ENCODE measurements at places on chromosomes 1 and 21.

DNA sequence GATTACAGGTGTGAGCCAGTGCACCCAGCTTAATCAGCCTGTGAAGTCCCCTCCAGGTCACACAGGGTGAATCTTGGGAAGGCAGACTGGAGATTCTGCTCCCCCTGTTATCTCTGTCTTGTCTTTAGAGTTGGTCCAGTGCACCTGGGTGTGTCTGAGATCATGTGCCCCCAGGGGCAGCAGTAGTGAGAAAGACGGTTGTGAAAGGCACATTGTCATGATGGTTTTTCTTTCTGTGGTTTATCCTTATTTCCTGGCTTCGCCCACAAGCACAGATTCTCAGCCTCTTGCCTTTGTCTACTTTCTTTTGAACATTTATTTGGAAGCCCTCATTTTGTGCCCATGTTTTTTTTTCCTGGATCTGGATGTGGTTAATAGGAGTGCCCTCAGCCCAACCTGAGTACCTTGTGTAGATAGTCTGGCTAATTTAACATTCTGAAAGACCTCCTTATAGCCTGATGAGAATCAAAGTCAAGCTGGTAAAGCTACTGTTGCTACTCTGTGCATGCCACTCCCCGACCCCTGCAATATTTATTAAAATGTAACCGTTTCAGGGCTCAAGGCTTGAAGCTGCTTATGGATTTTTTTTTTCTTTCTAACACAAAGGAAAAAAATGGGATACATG lies 23.7 kb downstream of the UCK2 start:
- DNase-seq = no peak

DNA sequence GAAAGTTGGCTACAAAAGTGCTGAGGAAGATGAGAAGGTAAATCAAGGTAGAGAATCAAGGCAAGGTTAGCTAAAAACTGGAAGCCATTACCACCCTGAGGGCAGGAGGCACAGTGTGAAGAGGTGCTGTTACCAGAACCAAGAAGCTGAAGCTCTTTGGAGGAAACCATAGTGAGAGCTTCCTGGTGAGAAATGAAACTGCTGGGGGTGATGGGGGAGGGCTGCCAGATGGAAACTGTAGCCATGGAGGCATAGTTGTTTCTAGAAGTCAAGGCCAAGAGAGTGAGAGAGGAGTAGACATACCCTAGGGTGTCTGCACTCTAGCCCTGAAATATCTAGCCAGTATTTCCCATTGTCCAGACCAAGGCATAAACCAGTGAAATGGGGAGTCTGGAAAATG lies 28.7 kb downstream of the IFI44 start:
- no peak for DNase-seq

- no peak for DNase-seq
Measured at GRCh38 chr21:37932936-37933335, 16.7 kb upstream of the KCNJ6 start.

DNA sequence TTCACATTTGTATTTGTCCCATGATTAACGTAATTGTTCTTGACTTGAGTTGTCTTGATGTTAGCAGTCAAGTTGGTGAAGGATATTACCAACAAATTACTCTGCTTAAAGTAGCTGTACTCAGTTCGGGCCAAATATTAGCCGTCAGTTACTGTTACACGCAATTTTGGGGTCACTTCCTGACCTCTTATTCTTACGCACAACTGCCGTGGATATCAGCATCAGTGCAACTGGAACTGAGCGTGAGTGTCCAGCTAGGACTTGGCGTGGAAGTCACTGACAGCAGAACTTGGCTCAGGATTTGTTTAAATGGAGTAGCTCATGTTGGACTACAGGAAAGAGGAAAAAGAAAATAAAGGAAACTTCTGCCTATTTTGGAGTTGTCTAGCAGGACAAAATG lies 56.4 kb downstream of the ADAMTS1 start:
- no peak for DNase-seq

GRCh38 chr1:85093644-85094043 lies 45.3 kb upstream of the MCOLN3 start:
- no peak for DNase-seq

- no peak for DNase-seq
Measured at GRCh38 chr21:38847556-38847955, 41.8 kb downstream of the ETS2 start.

DNA sequence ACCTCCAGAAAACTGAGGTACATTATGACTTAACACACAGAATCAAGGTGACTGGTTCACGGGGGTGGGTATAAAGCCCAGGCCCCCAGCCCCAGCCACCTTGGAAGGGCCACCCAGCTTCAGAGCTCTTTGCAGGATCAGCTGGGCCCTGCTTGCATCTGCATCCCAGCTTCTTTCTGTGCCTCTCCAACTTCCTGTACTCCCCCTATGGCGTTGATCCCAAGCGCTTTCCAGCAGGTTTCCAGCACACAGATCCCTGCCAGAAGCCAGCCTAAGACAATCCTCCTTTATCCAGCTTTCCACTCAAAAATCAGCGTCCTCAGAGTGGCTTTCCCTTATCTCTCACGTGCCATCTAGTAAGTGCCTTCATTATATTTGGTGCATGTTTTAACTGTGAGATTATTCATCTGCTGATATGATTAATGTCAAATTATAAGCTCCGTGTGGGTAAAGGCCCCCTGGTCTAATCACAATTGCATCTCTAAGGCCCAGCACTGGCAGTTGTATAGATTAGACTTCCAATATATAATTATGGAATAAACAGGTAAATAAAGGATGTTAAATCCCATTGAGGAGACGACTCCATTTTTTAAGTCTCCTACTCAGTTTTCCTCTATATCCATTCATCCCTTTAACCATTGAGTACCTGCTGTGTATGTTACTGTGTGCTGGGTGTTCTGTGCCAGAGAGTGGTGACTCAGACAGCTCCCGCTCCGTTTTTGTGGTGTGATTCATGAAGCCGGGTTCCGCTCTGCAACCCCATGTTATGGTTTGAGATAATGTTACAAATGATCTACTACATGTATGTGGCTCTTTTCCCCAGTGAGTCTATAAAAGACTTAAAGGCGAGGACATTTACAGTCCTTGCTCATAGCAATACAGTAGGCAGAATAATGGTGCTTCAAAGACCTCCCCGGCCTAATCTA lies 387.6 kb downstream of the PCP4 start:
- DNase-seq = no peak

- no peak for DNase-seq
Measured at GRCh38 chr1:115251856-115252255, 86.2 kb downstream of the NGF start.

GRCh38 chr21:26888931-26889330 lies 43.7 kb upstream of the ADAMTS1 start:
- no peak for DNase-seq

- DNase-seq = no peak
Measured at GRCh38 chr21:38282921-38283320, 26.1 kb downstream of the KCNJ15 start.

GRCh38 chr1:27418326-27419185 lies 26.1 kb downstream of the GPR3 start:
- no peak for DNase-seq

DNA sequence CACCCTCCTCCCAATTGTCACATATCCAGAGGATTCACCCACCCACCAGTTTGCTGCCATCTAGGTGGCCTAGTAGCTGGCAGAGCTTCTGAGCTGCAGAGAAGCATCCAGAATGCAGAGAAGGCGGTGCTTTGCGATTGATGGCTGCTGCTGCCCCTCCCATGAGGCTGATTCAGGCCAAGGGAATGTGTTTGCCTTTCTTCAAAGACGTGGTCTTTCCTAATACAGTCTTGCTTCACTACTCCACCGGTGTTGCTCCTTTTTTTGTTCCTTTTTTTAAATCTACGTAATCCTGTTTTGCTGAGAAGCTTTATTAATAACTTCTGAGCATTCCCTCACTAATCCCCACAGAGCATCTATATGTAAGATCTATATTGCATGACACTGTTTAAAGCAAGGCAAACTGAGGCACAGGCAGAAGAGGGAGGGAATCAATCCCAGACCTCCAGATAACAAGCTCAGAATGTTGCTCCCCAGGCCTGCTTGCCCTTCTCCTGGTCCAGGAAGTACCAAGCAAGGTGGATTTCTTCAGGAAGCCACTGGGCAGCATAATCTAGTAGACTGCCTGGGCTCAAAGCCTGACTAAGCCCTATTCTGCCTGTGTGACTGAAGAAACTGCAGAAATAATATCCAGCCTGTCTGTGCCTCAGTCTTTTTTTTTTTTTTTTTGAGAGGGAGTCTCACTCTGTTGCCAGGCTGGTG lies 275.5 kb upstream of the FMN2 start:
- DNase-seq = no peak

- no peak for DNase-seq
Measured at GRCh38 chr21:43654806-43655489, 4.3 kb downstream of the HSF2BP start.

GRCh38 chr1:1433804-1434130 lies 1.7 kb upstream of the VWA1 start:
- DNase-seq = no peak

- no peak for DNase-seq
Measured at GRCh38 chr1:176330782-176331181, 123.7 kb upstream of the COP1 start.

- DNase-seq = no peak
Measured at GRCh38 chr1:88647249-88647645, 36.8 kb upstream of the PKN2 start.

- no peak for DNase-seq
Measured at GRCh38 chr1:14944471-14944985, 209.0 kb upstream of the TMEM51 start.

- no peak for DNase-seq
Measured at GRCh38 chr1:59393211-59394180, 96.6 kb downstream of the FGGY start.

DNA sequence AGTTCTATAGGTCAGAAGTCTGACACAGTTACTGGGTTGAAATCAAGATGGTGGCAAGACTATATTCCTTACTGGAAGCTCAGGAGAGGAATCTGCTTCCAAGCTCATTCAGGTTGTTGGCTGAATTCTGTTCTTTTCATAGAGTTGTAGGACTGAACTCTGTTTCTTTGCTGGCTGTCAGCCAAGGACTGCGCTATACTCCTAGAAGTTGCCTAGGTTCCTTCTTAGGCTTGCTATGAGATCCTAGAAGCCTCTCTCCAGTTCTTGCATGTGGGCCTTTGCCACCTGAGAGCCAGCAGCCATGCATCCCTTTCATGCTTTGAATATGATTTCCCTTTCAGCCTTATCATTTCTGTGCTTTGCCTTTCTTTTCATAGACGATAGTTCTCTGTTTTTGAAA lies 176.4 kb downstream of the RPS6KC1 start:
- no peak for DNase-seq

DNA sequence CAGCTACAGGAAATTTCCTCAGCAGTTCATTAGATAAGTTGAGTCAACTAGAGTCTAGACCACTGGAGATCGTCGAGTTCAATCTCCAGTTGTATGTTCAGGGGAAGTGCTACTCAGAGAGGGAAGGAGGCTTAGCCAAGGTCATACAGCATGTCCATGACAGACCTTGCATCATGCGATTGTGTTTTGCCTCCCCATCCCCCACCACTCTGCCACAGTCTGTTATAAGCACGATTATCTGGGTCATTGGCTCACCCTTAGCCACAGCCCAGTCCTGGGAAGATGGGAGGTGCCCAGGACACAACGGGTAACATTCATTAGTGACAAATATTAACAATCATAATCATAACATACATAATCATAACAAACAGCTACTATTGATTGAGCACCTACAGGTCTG lies 18.9 kb upstream of the GRIK3 start:
- DNase-seq = no peak

- no peak for DNase-seq
Measured at GRCh38 chr1:111709986-111710385, 29.2 kb downstream of the INKA2 start.

GRCh38 chr1:38273196-38273804 lies 226.7 kb upstream of the POU3F1 start:
- no peak for DNase-seq

DNA sequence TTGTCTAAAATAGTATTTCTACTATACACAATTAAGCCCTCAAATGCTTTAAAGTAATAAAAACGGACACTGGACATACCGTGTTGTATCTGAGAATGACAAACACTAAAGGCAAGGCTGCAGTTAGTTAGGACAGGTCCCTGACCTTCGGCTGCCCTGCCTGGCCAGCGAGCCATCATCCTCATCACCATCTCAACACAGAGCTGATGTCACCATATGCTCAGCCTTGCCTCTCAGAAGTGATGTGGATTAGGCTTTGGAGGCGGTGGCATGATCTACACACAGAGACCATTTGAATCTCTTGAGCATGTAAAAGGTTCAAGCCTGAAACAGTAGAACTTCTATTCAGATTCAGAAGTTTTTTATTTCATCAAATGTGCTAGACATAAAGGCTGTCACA lies 244.7 kb downstream of the SDCCAG8 start:
- no peak for DNase-seq

GRCh38 chr1:22518379-22518778 lies 44.9 kb upstream of the EPHA8 start:
- no peak for DNase-seq

DNA sequence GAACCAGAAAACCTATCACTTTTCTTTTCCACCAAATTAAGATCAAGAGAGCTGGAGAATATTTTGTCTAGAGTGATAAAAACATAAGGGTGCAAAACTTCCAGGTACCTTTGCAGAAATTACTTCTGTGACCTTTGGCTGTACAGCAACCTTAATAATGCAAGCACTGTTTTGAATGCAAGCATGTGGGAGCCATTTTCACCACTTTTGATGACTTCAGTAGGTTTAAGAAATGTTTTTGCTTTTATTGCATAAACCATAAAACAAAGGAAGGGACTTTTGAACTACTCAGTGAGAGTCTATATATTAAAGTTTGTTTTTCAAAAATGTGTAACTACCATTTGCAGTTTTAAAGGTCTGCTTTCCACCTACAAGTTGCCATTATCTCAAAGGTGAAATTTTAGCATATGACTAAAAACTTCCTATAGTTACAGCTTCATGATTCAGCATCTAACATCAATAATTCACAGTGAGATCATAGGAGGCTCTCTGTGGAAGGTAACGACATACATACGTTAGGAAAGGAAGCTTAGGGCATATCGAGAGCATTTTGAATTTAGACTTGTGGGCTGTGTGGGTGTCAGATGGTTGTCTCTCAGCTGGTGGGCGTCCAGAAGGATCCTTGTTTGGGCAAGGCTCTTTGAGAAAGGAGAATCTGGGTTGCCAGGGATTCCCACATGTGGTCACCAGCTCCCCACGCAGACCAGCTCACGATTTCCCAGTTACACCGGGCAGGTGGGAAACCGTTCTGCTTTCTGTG lies 1.1 kb upstream of the GADD45A start:
- no peak for DNase-seq

GRCh38 chr1:234243521-234244260 lies 129.6 kb upstream of the COA6 start:
- DNase-seq = no peak

GRCh38 chr1:63789856-63790605 lies 16.2 kb downstream of the ROR1 start:
- no peak for DNase-seq
